ENCODE measurements at places on chromosomes 4 and X. TPM values are rescaled to one million over a fixed set of nuclear protein-coding genes. Genes with fewer than 3 reads are reported as not detected.

The GPR50 gene
- total RNA-seq, result not detected

GRCh38 chrX:19745077-19745476 lies 142.3 kb downstream of the SH3KBP1 start:
- no peak for DNase-seq

DNA sequence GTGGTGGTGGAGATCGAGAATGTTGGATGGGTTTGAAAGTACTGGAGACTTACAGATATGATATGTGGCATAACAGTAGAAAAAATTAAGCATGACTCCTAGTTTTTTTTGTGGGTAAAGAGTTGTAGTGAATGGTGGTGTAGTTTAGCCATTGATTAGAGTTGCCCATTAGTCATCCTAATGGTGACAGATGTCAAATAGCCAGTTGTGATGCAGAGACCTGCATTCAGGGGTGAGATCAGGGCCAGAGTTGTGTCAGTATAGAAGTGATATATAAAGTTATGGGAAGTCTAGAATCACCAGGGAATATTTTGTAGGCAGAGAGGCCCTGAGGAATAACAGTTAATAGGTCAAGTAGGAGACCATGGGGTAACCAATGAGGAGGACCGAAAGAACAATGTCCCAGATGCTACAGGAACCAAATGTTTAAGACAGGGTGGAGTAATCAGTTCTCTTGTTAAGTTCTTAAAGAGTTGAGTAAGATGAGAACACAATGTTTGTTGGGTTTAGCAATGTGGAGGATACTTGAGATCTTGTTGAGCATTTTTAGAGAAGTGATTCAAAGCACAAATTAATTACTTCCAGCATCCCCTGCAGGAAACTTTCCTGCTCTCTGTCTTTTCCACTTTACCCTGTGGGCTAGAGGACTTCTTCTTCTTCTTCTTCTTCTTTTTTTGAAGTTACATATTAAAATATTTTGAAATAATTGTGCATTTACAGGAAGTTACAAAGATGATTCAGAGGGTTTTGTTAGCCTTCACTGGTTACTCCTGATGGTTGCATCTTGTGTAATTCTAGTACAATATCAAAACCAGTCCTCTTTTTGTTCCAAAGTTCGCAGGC lies 13.3 kb downstream of the SGMS2 start:
- DNase-seq, result no peak

The ARHGEF6 gene
- total RNA-seq, result 104 TPM

DNA sequence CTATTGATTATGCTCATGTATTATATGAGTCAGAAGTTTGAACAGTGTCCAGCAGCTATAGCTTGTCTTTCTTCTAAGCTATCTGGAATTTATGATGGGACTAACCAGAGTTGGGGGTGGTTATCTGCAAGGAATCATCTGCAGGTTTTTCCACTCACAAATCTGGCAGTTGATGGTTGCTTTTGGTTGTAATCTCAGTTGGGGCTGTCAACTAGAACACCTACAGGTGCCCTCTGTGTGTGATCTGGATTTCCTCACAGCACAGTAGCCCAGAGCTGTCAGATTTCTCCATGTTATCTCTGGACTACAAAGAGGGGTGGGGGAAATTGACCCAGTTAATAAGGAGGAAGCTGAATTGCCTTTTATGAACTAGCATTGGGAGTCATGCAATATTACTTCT lies 51.4 kb upstream of the MAP9 start:
- no peak for DNase-seq

DNA sequence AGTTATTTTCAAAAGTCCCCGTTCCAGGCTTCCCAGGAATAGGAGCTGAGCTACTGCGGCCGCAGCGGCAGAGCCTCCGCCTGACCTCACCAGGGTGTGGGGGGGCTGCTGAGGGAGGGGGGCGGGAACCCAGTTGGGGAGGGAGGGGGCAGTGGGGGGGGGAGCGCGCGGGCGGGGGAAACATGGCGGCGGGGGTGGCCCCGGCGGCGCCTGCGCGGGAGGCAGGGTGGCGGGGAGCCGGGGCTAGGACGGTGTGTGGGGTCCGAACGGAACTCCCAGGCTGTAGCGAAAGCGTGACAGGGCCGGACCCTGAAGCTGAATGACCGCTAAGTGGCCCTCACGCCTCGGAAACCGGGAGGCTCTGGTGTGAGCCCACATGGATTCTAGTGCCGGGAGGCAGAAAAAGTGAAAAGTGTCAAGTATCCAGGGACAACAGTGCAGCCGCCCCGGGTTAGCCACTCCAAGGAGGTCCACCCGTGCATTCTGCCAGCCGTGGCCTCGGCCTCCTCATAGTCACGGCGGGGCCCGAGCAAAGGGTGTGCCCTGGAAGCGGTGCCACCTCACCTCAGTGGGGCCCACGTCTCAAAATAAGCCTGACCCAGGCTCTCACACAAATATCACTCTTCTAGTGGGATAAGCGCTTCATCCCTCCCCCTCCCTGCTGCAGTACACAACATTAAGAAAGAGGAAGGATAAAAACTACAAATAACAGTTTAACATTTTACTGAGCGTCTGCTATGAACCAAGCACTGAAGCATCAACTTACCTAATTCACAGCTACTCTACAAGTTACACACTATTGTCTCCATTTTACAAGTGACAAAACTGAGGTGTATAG lies at the start of gene KLHL13:
KLHL13 (minus strand) TSS at position 98 of the 838 bp plus-strand sequence. CDS start 88,337 bp downstream, outside the sequence.
- DNase-seq, result peak; percentile 20

GRCh38 chrX:10828036-10828435 lies 207.7 kb upstream of the MID1 start:
- DNase-seq, result no peak

GRCh38 chr4:104941661-104942062 lies 205.0 kb upstream of the TET2 start:
- DNase-seq, result no peak

The NIPAL1 gene
- not detected for total RNA-seq

The AFM gene
- total RNA-seq, result not detected

DNA sequence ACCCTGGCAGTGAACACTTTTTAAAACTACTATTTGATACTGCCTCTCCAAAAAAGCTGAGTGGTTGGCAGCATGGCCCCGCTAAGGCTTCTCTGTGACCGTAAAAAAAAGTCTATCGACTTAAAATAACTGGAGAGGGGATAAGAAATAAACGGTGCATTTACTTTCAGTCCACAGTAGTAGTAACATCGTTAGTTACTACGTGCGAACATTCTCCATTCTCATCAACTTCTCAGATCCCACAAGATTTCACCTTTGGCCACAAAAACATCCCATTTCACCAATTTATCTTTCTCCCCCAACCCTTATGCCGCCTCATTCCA lies 524 bp upstream of the EXOSC9 start:
- DNase-seq, result no peak

The ADAM29 gene
- total RNA-seq, result not detected

- DNase-seq, result no peak
These were observed 32.7 kb upstream of the FAM9C start for GRCh38 chrX:13077168-13077567.

GRCh38 chr4:34636623-34637022 lies 1607.7 kb downstream of the ARAP2 start:
- DNase-seq, result no peak

- no peak for DNase-seq
These were observed 14.3 kb upstream of the AWAT1 start for GRCh38 chrX:70219938-70220764.

DNA sequence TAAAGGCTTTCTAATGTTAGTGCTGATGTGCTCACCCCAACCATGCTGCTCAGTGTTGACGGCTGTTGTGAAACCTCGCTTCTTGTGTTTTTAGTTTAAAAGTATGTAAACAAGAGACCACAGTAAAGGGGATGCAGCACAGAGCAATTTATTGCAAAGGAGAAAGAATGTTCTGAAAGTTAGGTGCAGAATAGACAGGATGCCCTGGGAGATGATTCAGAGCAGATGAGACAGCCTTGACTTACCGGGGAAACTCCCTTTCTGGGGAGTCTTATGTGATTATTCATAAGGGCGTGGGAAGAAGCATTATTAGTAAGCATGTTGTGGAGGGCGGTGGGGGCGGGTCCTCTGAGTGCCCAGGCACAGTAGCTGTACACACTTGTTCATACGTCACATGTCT lies 47.7 kb downstream of the EVC start:
- no peak for DNase-seq

- no peak for DNase-seq
These were observed 333.1 kb downstream of the IL1RAPL1 start for GRCh38 chrX:28920153-28920943.

DNA sequence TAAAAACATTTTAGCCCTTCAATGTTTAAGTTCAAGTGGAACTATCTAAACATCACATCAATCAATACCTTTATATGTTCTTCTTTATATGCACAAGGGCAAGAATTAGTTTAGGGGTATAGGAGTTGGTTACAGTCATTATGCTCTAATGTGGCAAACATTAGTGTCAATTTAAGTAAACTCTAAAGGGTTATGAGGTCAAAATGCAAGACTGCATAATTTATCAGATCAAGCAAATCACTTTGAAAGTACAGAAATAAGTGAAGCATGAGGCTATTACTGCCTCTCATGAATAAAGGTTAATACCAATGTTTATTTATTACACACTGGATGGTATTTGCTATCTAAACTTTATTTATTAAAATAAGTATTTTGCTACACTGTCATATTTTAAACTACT lies 59.7 kb downstream of the MAB21L2 start:
- no peak for DNase-seq

- no peak for DNase-seq
These were observed 3.8 kb downstream of the NAP1L5 start for GRCh38 chr4:88693792-88694191.

The SMIM31 gene
- not detected for total RNA-seq

GRCh38 chr4:183798301-183799253 lies 106.5 kb upstream of the STOX2 start:
- no peak for DNase-seq

- DNase-seq, result no peak
These were observed 56.2 kb upstream of the CYSLTR1 start for GRCh38 chrX:78383594-78383993.

DNA sequence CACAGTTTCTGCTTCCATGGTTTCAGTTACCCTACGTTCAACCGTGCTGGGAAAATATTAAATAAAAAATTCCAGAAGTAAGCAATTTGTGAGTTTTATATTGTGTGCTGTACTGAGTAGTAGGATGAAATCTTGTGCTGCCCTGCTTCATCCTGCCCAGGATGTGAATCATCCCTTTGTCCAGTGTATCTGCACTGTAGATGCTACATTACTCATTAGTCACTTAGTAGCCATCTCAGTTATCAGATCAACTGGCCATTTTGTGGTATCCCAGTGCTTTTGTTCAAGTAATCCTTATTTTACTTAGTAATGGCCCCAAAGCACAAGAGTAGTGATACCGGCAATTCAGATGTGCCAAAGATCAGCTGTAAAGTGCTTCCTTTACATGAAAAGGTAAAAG lies 97.9 kb downstream of the COX18 start:
- no peak for DNase-seq

The ACE2 gene
- total RNA-seq, result not detected

- no peak for DNase-seq
These were observed 299.5 kb downstream of the MAPK10 start for GRCh38 chr4:86060341-86060740.

DNA sequence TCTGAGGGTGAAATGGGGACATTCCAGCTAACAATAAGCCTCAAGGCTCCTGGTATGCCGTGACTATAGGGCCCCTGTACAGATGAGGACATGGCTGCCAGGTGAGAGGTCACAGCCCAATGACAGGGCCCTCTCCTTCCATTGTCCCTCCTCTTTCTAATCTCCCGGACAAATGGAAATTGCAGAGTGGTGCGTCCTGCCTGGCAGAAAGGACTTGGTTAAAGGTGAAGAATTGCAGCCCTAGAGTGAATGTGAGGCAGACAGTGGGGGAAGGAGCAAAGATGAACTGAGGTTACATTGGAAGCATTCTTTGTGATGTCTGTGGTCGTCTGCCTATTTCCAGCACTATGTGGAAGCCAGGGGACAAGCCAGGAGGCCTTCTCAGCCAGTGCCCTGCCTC lies 6.7 kb upstream of the UCP1 start:
- no peak for DNase-seq

GRCh38 chrX:70433848-70434351 lies 10.7 kb upstream of the DLG3 start:
- peak; percentile 73 for DNase-seq

The S100P gene
- total RNA-seq, result 0.65 TPM

The IQSEC2 gene
- 2.9 TPM for total RNA-seq

DNA sequence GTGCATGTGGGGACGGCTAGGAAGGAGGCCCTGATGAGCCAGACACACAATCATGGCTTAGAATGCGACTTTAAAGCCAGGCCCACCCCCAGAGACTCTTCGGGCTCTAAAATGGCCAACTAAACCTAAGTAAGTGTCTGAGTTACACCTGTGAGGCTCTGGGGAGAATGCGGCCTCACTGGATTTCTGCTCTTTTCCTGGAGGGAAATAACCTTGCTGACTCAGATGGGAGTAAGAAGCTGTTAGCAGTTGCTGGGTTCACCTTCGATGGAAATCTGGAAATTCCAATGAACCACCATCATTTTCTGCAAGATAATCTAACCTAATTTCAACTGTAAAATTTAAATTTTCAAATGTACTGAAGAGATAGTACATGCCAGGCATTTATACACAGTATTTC lies 97.6 kb upstream of the MAML3 start:
- no peak for DNase-seq

- no peak for DNase-seq
These were observed 4.2 kb downstream of the RPS4X start for GRCh38 chrX:72272868-72273267.

DNA sequence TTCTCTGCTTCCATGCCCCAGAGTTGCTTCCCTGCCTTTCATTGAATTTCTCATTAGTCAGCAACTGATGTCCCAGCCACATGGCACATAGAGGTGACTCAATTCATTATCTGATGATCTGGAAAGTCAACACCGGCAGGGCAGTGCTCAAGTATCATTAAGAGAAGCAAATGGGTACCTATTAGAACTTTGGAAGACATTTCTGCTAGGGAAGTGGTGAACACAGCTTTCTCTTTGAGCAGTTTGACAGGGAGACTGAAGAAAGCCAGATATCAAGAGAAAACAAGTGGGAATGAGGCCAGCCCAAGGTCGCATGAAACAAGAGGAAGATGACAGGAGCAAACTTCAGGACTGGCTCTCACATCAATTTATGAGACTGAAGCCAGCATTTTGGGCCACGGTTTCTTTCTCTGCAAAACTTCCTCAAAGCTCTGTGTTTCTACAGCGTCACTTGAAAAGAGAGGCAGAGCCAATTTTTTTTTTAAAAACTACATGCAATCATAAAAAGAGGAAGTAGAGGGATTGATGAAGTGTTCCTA lies 108.3 kb upstream of the RPS6KA3 start:
- DNase-seq, result no peak

The ODAPH gene
- 3.7 TPM for total RNA-seq

DNA sequence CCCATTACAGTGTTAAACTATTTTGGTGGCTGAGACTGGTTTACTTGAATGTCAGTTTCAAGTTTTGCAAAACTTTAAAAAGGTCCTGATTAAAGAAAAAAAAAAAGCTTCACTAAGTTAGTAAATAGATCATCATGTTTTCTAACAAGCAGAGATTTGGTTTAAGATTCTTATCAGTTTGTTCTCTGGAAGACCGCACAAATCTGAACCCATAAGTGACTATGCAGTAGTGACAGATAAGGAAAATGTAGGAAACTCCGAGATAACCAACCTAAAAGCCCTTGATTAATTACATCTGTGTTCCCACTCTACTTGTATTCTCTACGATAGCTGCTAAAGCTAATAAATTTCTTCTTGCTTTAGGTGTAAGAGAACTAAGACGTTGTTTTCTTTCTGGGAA lies 1799.8 kb upstream of the ADGRL3 start:
- no peak for DNase-seq

Data from naive thymus-derived CD4-positive, alpha-beta T cell (primary cell).